Activated CD4-positive, alpha-beta T cell treated with anti-CD3 and anti-CD28 coated beads, Interleukin-2, amount 10 ng/mL, durations not matched to agents 7 days and 5 days (primary cell): ENCODE measurements at places on chromosomes 4 and X. TPM values are rescaled to one million over a fixed set of nuclear protein-coding genes. Genes with fewer than 3 reads are reported as not detected.
A peak's percentile ranks its signal among the peaks of the same experiment; 100 is the strongest.

- no peak for DNase-seq
Measured at GRCh38 chr4:69147334-69147733, 51.1 kb downstream of the UGT2B7 start.

GRCh38 chr4:87093443-87094123 lies 126.8 kb downstream of the KLHL8 start:
- peak; percentile 61 for DNase-seq

The GPC4 gene
- total RNA-seq: not detected

- peak; percentile 9 for DNase-seq
Measured at GRCh38 chrX:13473442-13474163, 95.8 kb upstream of the EGFL6 start.

The CXCL11 gene
- total RNA-seq: not detected

The CXCL5 gene
- total RNA-seq: not detected
